ENCODE measurements at places on chromosomes 11 and 22.

GRCh38 chr22:26615149-26615548, 2.7 kb downstream of the CRYBB1 start:
- DNase-seq: no peak

- DNase-seq: no peak
These were observed 30.5 kb upstream of the TTC28 start for GRCh38 chr22:28710107-28710506.

DNA sequence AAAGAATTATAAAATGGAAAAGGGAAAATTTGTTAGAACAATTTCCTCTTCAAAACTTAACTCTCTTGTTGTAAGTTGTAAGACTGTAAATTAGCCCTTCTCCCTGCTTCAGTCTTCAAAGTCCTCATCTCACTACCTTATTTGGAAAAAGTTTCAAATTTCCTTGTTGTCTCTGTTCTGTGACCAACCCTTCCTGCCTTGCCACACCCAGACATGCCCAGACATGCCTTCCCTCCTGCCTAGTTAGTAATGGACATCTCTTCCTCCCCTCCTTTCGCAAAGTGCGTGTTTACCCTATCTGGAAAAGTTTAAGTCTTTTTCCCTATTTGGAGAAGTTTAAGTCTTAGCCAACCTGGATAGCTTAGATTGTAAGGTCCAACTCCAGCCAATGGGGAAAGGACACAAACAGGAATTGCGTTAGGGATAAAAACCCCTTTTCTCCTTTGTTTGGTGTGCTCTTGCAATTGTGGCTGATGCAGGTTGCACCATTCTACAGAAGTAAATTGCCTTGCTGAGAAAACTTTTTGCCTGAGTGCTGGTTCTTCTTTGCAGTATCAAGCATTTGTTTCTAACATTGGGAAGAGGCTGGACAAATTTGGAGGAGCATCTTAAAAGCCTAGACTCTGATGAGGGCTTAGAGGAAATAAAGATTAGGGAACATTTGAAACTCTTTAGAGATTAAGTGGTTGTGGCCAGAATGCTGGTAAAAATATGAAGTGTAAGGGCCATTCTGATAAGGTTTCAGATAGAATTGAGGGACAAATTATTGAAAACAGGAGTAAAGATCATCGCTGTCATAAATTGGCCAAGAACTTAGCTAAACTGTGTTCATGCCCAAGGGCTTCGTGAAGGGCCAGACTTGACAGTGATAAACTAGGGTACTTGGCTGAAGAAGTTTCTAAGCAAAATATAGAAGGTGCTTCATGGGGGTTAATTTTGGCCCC, 15.4 kb downstream of the OR52K2 start:
- DNase-seq: no peak

GRCh38 chr11:71997594-71997993, 1.1 kb upstream of the IL18BP start:
- no peak for DNase-seq

DNA sequence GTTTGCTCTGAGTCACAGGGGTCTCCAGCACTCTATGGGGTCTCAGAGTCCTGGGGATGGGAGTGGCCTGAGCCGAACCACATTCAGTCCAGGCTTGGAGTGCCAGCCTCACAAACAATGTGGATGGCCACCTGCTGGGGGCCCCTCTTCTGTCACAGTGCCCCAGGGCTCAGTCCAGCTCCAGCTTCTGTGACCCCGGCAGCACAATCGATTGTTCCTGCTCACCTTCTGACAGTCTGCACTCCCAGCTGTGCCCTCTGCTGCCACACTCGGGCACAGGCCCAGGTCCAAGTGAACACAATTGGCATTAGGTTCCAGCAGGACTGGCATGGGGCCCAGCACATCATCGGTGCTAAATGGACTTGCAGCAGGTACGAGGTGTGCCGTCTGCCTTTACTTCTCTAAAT, 84.8 kb downstream of the TP53I11 start:
- no peak for DNase-seq

DNA sequence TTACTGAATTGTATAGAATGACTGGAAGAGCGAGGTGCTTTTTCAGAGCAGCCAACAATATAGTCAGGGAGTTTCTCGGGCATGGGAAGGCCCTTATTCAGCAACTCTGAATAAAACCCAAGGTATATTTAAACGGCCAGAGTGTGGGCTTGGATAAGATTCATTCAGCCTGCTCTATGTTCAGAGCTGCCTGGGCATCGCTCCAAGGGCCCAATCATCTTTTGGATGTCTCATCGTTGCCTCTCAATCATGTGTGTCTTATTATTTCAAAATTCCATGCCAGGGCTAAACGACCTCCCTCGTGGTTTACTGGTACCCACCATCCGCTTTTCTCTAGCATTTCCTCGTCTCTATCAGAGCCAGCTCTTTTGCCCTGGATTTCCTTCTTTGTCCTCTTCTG, 19.5 kb upstream of the NTM start:
- DNase-seq: no peak

DNA sequence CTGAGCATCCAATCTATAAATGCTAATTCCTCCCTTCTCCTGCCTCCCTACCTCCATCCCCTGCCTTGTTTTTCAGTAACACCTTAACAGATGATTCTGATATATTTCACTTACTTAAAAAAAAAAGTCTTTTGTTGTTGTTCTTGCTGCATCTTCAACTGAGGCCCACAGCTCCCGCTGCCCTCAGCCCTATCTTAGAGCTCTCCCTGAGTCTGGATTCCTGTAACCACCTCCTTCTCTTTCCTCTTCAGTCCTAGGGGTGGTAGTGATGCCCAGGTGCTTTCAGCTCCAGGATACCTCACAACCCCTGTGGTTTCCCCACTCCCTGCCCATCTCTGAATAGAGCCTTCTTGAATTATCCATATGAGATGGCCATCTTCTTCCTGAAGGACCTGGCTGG, 3.7 kb upstream of the KCNE3 start:
- no peak for DNase-seq

- DNase-seq: no peak
These were observed 31.0 kb upstream of the PICALM start for GRCh38 chr11:86099874-86100273.

- no peak for DNase-seq
These were observed 2.9 kb downstream of the CCDC86 start for GRCh38 chr11:60844870-60845221.

DNA sequence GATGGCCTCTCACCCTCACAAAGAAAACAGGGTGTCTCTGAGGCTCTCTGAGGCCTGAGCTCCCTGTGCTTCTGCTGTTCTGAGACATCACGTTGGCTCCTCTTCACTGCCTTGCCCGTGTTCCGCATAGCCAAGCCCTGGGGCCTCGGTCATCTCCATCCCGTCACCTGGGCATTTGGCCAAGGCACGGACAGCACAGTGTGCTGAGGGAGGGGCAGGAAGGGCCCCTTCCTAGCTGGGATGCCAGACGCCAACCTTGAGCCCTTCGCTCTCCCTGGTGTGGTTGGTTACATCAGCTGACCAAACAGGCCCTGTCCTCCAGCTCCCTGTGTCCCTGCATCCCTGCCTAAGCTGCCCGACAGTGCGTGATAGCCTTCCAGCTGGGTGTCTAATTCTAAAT, 25.9 kb downstream of the MOV10L1 start:
- DNase-seq: no peak

- DNase-seq: no peak
These were observed 47.0 kb upstream of the GALNT18 start for GRCh38 chr11:11668781-11669180.

- DNase-seq: no peak
These were observed 87.8 kb upstream of the VPREB1 start for GRCh38 chr22:22156716-22157347.

DNA sequence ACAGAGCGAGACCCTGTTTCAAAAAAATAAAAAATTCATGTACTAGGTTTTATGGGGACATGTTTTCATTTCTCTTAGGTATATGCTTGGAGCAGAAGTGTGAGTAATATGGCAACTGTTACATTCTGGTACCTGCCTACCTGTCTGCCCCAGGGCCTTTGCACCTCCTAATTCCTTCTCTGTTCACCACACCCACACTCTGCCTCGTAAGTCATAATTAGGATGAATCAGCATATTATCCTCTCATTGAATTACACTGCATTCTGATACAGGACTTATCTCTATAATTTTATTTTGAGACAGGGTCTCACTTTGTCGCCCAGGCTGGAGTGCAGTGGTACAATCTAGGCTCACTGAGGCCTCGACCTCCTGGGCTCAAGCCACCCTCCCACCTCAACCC, 3.1 kb upstream of the RAPSN start:
- DNase-seq: no peak

- no peak for DNase-seq
These were observed 119.4 kb downstream of the TRIM44 start for GRCh38 chr11:35781861-35782470.

DNA sequence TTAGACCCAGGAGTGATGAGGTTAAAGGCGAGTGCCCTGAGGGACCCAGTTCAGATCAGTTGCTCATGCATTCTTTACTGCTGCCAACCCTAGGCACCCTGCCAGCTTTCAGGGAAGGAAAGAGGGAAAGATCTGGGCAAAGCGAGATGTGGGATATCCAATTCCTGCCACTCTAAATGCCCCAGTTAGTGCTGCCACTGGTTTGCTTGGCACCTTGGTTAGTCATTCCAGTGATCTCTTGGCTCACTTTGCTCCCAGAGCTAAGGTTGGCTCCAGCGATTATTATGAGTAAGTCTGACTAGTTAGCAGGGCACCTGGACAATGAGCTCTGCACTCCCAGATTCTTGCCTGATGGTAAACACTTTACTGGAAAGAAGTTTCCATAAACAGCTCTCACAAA, 85.0 kb downstream of the INSC start:
- DNase-seq: no peak

DNA sequence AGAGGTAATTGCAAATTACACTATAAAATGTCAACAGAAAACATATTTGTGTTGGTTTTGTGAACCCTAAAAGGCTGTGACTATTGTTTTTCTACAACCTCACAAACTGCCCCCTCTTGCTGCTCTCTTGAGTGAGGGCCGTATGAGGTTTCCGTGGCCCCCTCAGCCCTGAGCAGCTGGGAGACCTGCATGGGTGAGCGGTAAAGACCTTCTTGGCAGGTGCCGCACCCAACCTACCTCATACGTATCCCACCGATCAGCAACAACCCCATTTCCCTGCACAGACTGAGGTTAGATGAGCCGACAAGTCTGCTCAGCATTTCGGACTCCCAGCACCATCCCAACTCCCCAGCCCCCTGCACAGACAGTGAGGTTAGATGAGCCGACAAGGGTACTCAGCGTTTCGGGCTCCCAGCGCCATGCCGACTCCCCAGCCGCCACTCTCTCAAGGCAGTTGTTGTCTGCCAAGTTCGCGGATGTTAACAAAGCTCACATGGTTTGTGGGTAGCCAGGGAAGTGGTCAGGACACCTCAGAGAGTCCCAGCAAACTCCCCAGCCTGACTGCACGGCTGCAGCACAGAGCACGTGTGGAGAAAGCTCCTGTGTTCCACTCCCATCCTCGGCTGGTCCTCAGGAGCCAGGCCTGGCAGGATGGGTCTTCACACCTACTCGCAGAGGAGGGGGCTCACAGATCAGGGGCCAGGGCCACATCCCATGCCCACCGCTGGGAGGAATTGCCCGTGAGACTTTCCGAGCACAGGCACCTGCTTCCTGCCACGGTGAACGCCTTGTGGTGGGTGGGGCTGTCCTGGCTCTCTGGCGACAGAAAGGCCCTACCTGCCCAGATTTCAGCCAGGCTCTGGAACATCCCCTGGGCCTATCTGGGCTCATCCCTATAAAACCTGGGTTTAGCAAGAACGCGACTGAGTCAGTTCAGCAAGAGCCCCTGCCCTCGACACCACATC, 502.9 kb downstream of the BRD1 start:
- no peak for DNase-seq

GRCh38 chr11:21295508-21295907, 626.1 kb downstream of the NELL1 start:
- DNase-seq: no peak

All from left renal pelvis (tissue), 4 donors.